Midbrain (tissue), 1 donor: ENCODE measurements at places on chromosomes 16 and 17.

DNA sequence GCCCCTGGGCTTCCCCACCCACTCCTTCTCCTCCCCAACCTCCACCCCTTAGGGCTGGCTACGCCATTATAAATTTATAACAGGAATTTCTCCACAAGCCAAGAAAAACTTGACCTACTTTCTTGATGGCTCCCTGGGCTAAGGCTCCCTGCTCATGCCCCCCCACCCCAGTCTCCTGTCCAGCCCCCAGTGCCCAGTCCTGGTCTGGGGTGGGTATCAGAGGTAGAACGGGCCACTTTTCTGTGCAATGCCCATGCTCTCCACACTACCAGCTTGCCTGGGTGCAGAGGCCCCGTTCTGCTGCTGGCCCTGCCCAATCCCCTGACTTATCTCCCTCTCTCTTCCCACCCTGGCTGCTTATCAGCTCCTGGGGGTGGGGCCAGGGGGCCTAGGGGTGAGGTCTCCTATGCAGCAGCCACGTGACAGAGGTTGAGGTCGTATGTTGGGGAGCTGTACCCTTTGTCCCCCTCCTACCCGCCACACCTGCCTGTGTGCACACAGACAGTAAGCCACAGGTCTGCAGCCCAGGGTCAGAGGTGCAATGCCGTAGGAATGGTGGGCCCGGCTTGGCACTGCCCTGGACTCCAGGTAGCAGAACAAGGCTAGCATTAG, 10.1 kb downstream of the THRA start:
- no peak for DNase-seq

DNA sequence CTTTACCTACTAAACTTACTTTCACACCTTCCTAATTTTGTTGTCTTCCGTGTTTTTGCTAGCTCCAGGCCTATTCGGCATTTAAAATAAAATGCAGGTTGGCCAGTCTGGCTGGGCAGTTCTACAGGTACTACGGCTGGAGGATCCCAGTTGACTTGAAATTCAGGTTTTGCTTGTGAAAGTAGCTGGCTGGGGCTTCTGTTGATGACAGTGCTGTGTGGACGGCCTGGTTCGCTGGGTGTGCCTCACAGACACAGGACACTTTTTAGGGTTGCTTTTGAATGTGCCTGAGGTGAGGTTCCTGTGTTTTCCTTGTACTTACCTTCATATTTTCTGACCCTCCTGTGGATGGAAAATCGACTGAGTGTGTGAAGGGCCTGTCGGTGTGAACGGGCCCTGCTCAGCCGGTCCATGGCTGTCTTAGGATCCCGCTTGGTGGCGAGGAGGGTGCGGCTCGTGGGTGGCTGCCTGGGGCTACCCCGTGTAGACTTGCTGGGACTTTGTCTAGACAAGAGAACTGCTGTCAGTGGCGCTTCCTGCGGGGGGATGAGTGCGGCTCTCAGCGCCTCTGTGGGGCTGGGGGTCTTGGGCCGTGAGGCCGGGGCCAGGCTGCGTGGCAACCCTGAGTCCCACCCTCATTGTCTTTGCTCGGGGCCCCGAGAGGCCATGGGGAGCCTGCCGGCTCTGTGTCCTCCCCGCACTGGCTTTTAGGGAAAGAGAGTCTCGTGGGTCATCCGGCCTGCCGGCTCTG, 18.7 kb upstream of the ZNF750 start:
- DNase-seq, result no peak

GRCh38 chr16:58346831-58347371, 45.4 kb upstream of the GINS3 start:
- DNase-seq, result no peak

DNA sequence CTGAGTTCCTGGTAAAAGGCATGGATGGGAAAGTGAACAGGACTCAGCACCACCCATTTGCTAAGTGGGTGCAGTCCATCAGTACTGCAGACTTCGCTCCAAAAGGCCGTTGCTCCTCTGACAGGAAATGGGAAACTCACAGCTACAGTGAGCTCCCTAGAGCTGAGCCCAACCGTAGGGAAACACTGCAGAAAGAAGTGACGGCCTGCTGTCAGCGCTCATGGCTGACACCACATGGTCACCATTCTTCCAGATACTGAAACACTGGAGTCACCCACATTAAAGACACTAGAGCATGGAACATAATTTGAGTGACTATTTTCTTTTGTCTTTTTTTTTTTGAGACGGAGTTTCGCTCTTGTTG, 31.9 kb downstream of the UBE2O start:
- DNase-seq, result no peak

- DNase-seq, result no peak
These were observed 565 bp downstream of the WDR45B start for GRCh38 chr17:82647593-82648164.

DNA sequence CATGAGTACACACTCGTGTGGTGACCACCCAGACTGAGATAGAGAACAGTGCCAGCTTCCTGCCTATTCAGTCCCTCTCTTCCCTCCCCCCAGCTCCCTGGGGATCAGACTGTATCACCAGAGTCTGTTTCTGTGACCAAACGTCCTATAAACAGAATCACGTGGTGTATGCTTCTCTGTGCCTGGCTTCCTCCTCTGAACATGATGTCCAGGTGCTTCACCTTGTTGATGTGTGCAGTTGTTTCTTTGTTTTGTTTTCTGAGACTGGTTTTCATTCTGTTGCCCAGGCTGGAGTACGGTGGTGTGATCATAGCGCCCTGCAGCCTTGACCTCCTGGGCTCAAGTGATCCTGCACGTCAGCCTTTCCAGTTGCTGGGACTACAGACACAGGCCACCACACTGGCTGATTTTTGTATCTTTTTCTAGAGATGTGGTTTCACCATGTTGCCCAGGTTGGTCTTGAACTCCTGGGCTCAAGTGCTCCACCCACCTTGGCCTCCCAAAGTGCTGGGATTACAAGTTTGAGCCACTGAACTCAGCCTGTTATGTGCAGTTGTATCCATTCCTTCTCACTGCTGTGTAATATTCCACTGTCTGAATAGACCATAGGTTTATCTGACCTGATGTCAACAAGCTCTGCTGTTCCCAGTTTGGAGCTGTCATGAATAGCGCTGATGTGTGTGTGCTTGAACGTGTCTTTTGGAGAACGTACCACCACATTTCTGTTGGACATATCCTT, 28.9 kb upstream of the PRM1 start:
- no peak for DNase-seq

GRCh38 chr17:4409659-4410058, 24.1 kb upstream of the SPNS3 start:
- no peak for DNase-seq
